ENCODE measurements at places on chromosomes 7 and 10.

DNA sequence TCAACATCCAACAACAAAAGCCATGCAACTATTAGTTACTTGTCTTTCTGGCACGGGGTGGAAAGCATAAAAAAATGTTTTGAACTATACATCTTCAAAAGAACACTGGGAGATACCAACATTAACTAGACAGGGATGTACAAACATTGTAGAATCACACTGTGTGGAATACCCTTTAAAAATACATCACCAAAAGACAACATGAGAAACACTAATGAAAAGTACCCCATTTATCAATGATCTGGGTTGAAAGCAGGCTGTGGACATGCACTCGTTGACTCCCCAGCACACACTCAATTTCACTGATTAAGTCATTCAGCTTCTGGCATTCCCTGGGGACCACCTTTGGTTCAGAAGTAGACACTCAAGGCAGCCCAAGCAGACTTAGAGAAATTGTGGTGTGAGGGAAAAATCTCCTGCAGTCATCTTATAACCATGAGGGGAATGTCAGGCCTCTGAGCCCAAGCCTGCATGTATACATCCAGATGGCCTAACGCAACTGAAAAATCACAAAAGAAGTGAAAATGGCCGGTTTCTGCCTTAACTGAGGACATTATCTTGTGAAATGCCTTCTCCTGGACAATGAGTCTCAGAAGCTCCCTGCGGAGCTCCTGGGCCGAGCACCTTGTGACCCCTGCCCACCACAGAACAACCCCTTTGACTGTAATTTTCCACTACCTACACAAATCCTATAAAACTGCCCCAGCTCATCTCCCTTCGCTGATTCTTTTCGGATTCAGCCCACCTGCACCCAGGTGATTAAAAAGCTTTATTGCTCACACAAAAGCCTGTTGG is 53.0 kb downstream of the CACUL1 start:
- no peak for DNase-seq

- DNase-seq = no peak
Measured at GRCh38 chr7:90474284-90475210, 5.1 kb downstream of the PTTG1IP2 start.

GRCh38 chr10:86712317-86712707 is 44.0 kb downstream of the LDB3 start:
- no peak for DNase-seq

DNA sequence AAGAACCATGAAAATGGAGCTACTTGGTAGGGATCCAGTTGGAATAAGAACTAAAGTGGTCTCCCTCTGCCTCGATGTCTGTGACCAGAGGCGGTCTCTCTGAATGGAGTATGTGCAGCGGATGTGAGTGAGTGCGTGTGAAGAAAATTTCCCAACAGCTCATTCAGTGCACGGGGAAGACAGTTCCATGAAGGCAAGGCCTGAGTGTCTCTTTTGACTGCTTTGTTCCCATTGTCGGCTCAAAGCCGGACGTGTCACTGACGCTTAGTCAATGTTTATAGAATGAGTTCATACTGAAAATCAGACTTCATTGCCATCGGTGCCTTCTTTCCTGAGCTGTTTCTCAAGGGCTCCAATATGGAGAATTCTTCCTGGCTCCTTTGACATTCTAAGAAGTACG is 55.3 kb upstream of the GRB10 start:
- DNase-seq = no peak
